ENCODE measurements at places on chromosomes 2 and 18. TPM values are rescaled to one million over a fixed set of nuclear protein-coding genes. Genes with fewer than 3 reads are reported as not detected.

DNA sequence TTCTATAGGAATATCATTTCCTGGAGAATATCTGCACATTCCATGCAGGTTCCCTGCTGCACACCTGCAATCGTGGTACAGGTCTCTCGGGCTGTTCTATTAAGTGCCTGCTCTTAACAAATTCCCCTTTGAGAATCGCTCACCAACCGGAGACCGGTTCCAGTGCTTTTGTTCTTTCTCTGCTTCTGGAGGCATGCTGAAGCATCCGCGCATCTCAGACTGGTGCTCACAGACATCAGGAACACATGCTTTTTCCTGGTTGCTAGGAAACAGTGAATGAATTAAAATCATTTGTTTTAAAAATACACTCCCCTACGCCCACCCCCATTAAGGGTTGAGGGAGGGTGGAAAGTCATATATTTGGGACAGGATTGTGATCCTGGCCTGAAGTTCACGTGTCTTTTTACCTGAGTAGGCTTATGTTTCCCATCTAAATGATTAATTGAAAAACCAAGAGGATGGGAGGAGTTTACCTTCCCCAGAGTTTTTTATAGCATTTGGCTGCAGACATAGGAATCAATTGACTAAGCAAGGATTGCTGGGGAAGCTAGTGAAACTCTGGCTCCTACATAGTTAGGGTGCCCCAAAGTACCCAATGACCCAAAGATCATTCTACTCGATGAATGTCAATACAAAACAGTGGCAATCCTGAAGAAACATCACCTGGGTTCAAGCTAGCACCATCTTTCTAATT is at the start of gene C2orf80:
Gene C2orf80 (minus strand): TSS at position 221 of the 694 bp plus-strand sequence. CDS start 3,044 bp downstream, outside the sequence.
- DNase-seq: no peak

The RAB17 gene
- not detected for total RNA-seq

GRCh38 chr18:34760444-34760843 is 50.3 kb downstream of the DTNA start:
- DNase-seq: no peak

GRCh38 chr2:101076581-101076980 is 74.5 kb downstream of the RPL31 start:
- no peak for DNase-seq

- DNase-seq: no peak
Observed at GRCh38 chr18:55306359-55307024, 281.5 kb downstream of the TCF4 start.

- no peak for DNase-seq
Observed at GRCh38 chr2:156505696-156506095, 69.5 kb downstream of the GPD2 start.
